ENCODE measurements at places on chromosomes 11 and 22.

- no peak for DNase-seq
These were observed 4.0 kb downstream of the TCP11L1 start for GRCh38 chr11:33043221-33043830.

DNA sequence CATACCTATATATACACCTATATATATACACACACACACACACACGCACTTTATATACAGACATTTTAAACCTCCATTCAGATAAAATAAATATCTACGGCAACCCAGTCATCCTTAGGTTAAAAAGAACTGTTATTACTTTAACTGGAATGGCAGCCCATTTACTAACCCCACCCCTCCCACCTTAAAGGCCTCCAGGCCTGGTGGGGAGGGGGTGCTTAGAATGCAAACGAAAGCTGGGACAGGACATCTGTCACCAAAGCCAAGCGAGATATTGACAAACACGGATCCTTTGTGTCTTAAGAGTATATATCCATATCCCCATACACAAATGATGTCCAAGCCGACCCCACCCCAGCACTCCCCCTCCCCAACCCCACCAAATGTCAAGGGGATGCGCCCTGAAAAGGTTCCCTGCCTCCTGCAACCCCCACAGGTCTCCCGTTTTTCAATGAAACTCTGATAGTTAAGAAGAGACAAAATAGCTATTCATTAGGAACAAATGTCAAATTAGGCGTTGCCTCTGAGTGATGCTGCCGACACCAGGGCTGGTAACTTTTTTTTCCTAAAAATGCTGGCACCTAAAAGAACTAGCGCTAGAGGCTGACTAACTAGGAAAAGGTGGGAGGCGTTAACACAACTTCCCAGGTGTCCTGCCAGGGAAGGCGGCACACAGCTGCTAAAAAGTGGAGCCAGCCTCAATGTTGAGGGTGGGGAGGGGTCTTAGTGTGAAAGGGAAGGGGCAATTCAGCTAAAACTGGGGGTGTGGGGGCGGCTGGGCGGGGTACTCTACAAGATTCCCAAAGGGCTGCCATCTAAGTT is 5.6 kb downstream of the MN1 start:
- no peak for DNase-seq

GRCh38 chr22:38570779-38571364 is 889 bp upstream of the DMC1 start:
- peak; percentile 53 for DNase-seq

GRCh38 chr11:27158456-27159334 is 118.1 kb downstream of the BBOX1 start:
- DNase-seq: peak; percentile 60

DNA sequence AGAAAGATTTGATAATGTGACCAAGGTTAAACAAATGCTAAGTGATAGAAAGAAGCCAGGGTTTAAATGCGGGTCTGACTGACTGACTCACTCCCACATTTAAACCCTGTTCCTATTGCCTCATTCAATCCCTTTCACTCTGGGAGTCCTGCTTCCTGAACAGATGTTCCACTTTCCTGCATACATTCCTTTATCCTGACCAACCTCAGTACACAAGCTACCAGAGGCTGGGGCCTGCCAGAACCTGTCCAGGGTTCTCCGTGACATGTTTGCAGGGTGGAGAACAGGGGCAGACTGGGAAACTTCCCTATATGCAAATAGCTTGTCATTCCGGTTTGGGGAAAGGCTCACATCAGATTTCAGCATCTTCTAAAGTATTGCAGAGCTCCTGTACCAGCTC is 3.0 kb upstream of the ANKK1 start:
- no peak for DNase-seq

DNA sequence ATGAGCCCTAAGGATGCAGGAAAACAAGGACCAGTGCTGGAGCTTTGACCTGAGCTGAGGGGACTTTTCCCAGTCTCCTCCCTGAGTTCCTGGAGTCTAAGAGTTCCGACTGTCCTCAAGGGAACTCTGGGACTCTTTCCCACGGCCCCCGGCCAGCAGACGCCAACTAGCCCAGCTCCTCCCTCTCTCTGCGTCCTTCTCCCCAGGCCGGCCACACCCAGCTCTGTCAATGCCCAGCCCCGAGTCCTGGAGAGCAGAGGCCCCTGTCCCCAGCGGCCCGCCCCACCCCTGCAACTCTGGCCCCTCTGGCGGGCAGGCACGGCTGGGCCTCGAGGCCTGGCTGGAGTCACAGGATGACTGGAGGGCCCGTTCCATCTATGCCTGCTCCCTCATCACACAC is 29.8 kb downstream of the NECTIN1 start:
- DNase-seq: no peak

GRCh38 chr22:18992543-18993198 is 56.6 kb upstream of the PRODH start:
- no peak for DNase-seq

DNA sequence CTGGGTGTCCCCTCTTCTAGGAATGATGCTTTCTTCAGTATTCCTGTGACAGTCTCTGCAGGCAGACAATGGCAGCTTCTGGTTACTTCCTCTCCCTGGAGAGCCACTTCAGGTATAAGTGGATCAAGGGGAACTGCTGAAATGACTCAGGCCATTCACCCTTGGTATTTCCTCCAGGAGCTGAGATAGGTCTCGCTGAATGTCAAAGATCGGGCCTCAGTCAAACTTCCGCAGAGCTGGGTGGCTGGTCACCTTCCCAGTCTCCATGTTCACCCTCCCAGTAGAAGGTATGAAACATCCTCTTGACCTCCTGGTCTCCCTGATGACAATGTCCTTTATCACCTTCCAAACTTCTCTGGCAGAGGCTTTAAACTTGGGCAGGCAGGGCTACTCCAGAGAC is 1.8 kb upstream of the ANKK1 start:
- DNase-seq: no peak

- DNase-seq: peak; percentile 73
These were observed 14.8 kb upstream of the RPS3 start for GRCh38 chr11:75384438-75385080.

DNA sequence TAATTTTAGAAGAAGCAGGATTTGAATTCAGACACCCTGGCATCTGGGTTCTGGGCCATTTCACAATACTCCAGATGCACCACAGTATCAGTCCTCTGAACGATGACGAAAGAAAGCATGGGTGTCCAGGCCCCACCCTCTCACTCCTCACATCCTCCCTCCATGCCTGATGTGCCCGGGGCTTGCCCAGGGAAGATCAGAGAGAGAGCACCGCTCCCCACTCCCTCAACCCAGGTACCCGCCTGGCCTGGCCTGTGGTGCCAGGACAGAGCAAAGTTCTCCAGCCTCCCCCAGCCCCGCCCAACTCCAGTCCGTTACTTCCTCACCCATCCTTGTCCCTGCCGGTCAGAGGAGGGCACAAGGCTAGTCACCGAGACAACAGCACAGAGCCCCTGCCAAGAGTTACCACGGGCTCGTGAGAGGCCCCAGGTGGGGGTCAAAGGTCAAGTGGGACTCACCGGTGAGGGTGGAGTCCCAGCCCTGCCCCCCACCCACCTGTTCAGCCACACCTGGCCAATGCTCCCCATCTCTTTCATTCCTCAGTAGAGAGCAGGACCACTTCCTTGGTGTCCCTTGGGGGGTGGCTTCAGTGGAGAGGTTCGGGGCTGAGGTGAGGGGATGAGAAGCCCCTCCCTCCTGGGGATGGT is 8.1 kb downstream of the BCL9L start:
- no peak for DNase-seq

GRCh38 chr11:420054-420910 is 5.5 kb upstream of the SIGIRR start:
- no peak for DNase-seq

GRCh38 chr11:78078218-78079167 is 1.2 kb downstream of the NDUFC2 start:
- peak; percentile 12 for DNase-seq

DNA sequence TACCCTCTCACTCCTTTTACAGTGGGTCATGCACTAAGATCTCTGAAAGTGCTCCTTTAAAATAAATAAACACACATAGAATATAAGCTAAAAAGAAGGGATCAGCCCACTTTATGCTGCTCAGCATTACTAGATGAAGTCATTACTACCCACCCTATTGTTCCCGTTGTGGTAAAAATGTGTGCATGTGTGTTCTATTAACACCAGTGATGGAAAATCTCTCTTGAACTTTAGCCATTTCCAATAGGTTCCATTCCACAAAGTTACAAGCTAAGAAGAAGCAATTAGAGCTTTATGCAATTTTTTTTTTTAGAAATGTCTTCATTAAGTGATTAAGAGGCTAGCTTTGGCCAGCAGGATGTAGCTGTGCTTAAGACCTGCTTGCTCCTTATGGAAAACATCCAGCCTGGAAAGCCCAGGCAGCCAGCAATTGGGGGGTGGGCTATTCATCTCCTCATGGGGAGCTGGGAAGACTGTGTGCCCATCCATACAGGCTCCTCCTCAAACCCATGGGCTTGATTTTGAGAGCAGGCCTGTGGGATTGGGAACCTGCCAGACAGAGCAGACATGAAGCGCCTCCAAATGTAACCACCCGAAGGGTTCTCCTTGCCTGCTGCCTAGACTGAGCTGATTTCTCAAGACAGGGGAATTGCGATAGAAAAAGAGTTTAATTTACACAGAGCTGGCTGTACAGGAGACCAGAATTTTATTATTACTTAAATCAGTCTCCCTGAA is 92.9 kb upstream of the PARVA start:
- DNase-seq: no peak

- no peak for DNase-seq
These were observed 9.0 kb downstream of the TNNT3 start for GRCh38 chr11:1928470-1928890.

- DNase-seq: no peak
These were observed 1.7 kb downstream of the TRPM5 start for GRCh38 chr11:2442589-2442988.

DNA sequence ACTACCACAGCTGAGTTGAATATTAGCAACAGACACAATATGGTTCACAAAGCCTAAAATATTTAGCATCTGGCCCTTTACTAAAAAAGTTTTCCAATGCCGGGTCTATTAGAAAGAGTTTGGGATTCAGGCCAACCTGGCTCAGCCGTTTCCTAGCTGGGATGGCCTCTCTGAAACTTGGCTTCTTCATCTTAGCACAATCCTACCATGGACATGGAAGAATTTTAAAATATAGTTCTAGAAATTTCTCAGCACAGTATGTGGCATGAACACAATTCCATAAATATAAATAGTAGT is 103.8 kb downstream of the RRAS2 start:
- DNase-seq: no peak

GRCh38 chr11:68927280-68928135 is 23.8 kb downstream of the IGHMBP2 start:
- DNase-seq: peak; percentile 71

DNA sequence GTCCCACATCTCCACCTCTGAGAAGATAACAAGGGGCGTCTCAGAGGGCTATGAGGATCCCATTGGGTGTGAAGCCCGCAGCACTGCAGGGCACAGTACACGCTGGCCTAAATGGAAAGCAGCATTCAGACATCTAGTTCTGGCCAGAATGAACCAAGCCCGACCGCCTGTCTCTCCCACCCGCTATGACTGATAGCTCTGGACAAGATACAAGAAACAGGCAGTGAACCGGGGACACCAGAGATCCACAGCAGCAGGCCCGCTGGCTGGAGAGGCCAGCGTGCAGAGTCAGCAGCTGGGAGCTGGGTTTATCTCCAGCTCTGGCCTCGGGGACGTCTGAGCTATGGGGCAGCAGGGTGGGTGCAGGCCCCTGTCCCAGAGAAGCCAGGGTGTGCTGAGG is 9.6 kb downstream of the CERK start:
- DNase-seq: no peak

GRCh38 chr11:78161962-78162371 is 22.5 kb upstream of the ALG8 start:
- no peak for DNase-seq

- no peak for DNase-seq
These were observed 50.6 kb downstream of the ME3 start for GRCh38 chr11:86621854-86622253.

- DNase-seq: no peak
These were observed 4.5 kb downstream of the FOXR1 start for GRCh38 chr11:118975771-118976709.

Measured in GM12865 (cell line).